Activated CD4-positive, alpha-beta T cell treated with anti-CD3 and anti-CD28 coated beads for 48 hours (primary cell): ENCODE measurements at places on chromosomes 2 and 18.

- no peak for DNase-seq
These were observed 154.1 kb downstream of the FHOD3 start for GRCh38 chr18:36451454-36452251.

- no peak for DNase-seq
These were observed 99.7 kb upstream of the SERTAD2 start for GRCh38 chr2:64753399-64753798.

DNA sequence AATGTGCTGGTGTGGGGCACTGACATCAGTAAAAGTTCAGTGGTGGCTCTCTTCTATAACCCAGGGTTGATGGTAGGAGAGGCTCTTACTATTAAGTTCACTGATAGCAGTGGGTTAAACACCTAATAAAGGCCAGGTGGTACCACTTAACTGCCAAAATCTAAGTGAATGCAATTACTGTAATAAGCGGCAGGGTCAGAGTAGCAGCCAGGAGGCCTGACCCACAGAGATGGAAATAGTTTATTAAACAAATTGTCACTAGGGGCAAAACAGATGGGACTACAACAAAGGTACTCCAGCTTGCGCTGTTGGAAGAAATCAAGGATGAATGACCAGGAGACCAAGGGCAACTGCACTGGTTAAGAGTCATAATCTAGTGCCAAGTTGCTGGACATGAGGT is 26.6 kb downstream of the ZSWIM2 start:
- DNase-seq = no peak

GRCh38 chr2:30336978-30337841 is 105.9 kb downstream of the LBH start:
- DNase-seq = peak; percentile 73

DNA sequence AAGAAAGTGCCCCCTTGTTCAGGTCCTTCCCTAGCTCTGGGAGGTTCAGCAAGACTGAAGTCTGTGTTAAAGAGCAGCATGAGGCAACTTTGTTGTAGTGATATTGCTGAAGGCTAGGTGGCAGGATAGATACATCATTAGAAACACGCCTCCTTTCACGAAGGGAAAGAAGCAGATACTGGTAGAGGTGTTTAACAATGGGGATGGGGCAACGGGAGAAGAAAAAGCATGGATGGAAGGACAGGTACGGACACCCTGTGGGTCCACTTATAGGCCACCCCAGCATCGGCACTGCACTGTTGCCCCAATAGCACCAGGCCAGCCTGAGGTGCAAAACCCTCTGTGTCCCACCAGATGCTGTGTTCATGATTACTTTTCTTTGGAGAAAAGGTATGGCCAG is 3.5 kb upstream of the IGFBP5 start:
- DNase-seq = no peak

GRCh38 chr18:25112821-25113434 is 239.0 kb downstream of the ZNF521 start:
- DNase-seq = no peak

DNA sequence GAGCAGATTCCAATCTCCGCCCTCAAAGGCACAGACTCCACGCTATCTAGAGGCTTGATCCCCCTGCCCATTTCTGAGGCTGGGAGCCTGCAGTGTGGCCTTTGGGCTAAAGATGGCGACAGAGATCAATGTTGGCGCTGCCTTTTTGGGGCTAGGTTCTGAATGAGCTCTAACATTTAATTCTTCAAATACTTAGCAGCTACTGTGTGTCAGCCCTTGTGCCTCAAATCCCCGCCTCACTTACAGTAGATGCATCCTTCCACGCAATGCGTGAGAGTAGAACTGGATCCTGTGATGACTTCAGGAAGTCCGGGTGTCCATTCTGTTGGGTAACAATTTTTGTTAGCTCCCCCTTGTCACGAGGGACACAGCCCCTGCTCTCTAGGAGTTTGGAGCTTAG is 12.4 kb downstream of the IL1F10 start:
- DNase-seq = peak; percentile 72

- no peak for DNase-seq
These were observed 17.2 kb downstream of the GPC1 start for GRCh38 chr2:240452462-240453256.

GRCh38 chr2:63544017-63544627 is 44.2 kb downstream of the WDPCP start:
- no peak for DNase-seq

DNA sequence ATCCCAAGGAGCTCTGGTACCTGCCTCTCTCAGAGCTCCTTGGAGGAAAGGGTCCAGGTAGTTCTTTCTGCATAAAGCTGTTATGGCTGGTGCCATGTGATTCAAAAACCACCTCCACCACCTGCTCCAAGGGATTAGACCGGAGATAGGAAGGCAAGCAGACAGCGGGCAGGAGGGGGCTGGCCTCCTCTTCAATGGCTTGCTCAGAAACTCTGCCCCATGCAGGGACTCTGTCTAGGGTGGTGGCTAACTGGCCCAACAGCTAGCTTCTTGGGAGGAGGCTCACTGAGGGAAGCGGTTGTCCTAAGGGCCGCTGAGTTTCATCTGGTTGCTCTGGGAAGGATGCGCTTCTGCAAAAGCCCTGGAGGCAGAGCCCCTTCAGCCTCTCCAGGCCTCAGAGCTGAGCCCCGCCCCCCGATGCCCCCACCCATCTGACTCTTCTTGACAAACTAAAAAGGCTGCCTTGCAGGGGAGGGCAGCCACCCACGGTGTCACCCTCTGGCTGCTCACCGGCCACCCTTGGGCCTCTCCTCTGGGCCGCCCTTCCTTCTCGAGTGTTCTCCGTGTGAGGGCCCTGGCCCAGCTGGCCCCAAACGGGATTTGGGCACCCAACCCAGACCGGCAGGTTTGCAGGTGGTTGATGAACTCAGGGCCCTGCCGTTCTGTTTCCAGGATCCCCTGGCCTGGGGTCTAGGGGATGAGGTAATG is 90.2 kb downstream of the MCFD2 start:
- DNase-seq = no peak

DNA sequence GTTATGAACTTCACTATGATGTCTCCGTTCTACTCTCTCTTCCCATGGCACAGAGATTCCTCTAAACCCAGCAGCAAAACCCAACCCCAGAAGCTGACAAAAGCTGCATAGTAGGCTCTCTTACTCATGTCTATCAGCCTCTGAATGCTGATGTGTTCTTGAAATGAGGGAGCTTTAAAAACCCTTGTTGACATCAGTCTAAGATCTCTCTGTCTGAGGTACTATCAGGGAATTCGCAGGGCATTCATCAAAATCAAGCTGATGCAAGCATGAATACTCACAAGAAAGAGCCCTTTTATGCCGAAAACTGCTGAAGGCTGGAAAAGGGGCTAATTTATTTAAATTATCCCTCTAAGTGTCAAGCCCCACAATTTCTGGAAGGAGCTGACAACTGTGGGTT is 710.6 kb upstream of the FANCL start:
- DNase-seq = no peak

DNA sequence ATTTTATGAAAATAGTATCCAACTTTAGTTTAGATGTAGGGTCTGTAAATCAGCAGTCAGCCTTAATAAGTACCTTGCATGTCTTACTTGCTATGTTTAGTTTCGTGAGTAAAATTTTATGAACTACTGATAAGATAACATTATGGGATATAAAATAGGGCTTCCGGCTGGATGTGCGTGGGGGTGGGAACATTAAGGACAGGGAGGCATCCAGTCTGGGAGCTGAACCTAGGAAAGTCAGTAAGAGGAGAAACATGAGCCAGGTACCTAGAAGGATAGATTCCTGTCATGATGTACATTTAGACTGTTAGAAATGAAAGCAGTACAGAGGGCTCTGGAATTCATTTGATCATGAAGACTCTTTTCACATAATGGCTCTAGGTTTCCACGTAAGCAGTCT is 12.7 kb upstream of the KCNJ13 start:
- DNase-seq = no peak

DNA sequence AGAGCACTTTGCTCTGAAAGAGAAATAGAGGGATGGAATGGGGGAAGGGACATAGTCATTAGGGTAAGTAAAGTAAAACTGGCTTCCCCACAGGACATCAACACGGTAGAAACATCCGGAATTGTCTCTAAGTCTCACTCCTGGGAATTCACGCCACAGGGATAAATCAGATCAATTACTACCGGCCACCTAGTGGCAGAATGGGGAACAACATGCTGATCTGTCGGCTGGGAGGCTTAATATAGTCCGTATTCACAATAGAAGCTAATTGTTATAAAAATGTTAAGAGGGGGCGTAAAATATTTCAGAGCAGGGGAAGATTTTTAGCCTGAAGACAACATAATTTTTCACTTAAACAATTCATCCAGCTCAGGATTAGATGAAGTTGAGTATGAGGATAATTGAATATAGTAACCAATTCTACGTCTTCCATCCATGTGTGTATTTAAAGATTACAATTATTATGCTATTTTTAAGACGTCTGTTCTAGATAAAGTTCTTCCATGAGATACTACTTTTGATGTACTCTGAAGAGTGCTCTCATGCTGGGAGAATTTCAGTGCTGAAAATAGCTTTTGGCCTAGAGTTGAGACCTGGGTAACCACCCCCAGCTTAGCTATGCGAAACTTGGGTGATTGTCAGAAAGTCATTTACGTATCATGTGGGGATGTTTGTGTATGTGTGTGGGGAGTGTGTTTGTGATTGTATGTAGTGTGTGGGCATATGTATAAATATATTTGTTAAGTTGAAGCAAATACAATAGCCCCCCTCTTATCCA is 65.7 kb downstream of the LRRTM1 start:
- peak; percentile 34 for DNase-seq
